ENCODE measurements at places on chromosomes 16 and 17.

DNA sequence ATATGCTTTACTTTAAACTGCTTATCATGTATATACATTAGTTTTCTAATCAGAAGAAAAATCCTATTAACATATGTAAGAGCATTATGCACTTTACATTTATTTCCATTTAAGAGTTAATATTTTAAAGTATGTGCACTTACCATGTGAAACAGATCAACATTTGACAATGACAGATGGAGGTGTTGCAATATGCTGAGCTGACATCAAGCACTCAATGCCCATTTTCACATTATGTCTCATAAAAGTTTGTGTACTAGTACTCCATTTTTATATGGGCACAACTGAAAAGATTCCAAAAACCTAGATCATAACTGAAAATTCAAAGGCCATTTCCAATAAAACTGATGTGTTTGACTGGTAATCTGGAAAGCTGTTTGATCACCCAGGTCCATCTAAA lies 420.9 kb upstream of the SOX9 start:
- DNase-seq: no peak

GRCh38 chr16:9138731-9139501 lies 47.5 kb downstream of the HAPSTR1 start:
- peak; percentile 61 for DNase-seq

GRCh38 chr17:44108440-44109311 lies 14.8 kb downstream of the HDAC5 start:
- no peak for DNase-seq

DNA sequence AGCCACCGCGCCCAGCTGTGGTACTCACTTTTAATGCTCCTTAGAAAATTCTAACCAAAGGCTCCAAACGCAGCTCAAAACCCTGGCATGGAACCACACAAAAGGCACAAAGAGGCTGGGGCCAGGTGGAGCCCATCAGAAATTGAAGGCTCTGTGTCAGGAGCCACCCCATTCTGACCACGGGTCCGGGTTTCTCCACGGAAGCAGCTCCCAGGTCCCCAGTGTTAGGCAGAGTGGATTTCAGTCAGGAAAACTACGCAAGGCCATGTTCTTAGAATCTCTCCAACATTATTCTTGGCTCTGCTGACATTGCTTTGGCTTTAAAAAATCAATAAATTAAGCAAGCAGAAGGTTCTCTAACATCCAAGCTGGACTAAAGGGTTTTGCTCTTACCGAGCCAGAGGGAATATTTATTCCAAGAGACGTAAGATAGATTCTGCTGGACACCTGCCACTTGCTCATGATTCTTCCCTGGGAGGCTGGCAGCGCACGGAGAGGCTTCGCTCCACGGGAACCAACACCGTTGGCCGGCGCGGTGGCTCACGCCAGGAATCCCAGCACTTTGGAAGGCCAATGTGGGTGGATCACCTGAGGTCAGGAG lies 93.5 kb downstream of the NXN start:
- no peak for DNase-seq

DNA sequence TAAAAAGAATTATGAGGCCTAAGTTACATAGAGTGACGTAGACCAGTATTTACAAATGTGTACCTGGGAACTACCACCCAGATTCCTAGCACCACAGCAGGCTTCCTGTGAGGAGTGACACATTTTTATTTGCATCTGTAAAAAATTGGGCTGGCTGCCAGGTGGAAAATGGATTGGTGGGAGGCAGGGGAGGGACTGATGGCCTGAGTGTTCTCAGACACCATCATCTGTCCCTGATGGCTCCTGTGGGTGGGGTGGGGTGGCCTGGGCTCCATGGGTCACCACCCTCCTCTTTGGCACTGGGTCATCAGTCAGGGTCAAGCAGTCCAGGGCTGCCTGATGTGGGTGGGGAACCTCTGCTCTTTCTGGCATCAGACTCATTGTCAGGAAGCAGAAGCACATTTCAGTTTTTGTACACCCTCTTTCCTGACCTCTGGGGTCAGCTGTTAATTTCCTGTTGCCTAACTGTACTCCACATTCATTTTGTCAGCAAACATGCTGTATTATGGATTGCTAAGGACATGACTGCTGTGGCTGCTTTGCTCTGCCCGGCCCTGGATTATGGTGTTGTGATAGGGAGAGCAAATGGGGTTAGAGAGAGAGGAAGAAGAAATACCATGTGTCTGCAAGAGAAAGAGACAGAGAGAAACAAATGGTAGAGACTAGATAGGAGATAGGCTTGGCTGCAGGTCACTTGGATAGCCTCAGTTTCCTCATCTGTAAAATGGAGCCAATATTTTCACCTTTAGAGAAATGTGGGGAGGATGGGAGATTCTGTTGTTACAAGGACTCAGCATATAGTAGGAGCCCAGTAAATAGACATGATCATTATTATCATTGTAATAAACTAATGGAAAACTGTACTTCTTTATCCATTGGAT lies 11.6 kb upstream of the MFAP4 start:
- no peak for DNase-seq

DNA sequence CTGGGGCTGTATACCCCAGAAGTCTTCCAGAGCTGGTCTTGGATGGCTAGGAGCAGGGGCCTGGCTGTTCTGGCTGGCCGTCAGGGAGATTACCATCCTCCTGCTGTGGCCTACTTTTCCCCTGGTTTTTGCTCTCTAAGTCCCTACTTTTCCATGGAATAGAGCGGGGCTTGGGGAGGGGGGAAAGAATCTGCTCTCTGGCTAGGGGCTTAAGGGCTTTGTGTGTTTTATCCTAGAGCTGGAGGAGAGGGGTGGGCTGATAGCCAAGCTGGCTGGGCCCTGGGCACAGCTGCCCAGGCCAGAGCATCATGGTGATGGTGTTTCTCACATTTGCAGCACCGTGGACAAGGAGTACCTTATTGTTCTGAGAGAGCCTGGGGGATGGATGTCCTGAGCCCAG lies 3.6 kb downstream of the NRN1L start:
- DNase-seq: no peak

DNA sequence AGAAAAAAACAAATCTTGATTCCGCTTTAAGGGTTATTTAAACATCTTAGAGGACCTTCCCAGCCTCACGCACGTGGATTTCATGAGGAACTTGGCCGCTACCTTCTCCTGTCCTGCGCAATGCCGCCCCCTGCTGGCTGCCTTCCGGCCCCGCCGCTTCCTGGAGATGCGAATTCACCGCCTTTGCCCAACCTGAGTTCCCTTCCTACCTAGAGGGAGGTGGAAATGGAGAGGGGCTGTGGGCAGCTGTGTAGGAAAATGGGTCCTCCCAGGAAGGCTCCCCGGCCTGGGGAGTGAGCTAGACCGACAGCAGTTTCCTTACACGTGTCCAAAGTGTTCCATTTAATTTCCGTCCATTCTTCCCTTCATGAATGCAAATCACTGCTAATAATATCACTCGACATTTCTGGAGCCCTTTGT lies 1.0 kb upstream of the ABCC12 start:
- DNase-seq: peak; percentile 74

GRCh38 chr17:17539591-17539990 lies 43.4 kb upstream of the RASD1 start:
- no peak for DNase-seq

GRCh38 chr17:36869856-36870719 lies 67.2 kb upstream of the LHX1 start:
- no peak for DNase-seq

DNA sequence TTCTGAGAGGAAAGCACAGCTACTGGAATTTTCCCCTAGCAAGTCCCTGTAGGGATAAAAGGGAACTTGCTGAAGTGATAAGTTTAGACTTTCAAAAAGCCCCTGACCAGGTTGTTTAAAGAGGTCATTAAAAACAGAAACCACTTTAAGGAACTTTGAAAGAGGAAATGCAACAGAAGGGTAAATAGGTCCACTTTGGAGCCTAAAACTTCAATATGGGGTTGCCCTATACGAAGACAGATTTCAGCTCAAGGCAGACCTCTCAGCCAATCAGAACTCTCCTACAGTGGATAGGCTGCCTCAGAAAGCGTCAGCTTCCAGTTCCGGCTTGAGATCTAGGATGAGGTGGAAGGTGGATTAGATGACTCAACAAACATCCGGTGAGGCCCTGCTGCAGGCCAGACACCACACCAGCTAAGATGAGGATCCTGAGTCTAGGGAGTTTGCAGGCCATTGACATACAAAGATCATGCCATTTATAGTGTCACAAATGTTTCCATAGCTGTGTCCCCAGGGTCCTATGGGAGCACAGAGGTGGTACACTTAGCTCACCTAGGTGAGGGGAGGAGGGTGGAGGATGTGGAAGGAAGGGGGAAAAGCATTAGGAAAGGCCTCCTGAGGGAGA lies 7.9 kb upstream of the MFSD6L start:
- peak; percentile 88 for DNase-seq
